A549 treated with DMSO at 1 μM for 4 hours (cell line): ENCODE measurements at places on chromosomes 11 and 22. TPM values are rescaled to one million over a fixed set of nuclear protein-coding genes. Genes with fewer than 3 reads are reported as not detected.

The STK33 gene
- total RNA-seq, result 3.2 to 4.7 TPM (median 3.6 TPM) in 5 replicates

The MEI1 gene
- total RNA-seq, result not detected in 5 replicates

The NRIP3 gene
- total RNA-seq, result 1.1 to 1.6 TPM (median 1.3 TPM) in 5 replicates

The POU2AF2 gene
- total RNA-seq, result not detected in 5 replicates

The NNMT gene
- 135 to 173 TPM (median 159 TPM) in 5 replicates for total RNA-seq

The VPREB1 gene
- not detected in 5 replicates for total RNA-seq

The SLC1A2 gene
- 0.02 to 0.03 TPM (median 0.03 TPM) in 4 of 5 replicates, not detected in the other for total RNA-seq

The SESN3 gene
- 0.11 to 0.21 TPM (median 0.16 TPM) in 5 replicates for total RNA-seq

The CST6 gene
- not detected in 5 replicates for total RNA-seq

The FAM89B gene
- total RNA-seq, result 29.8 to 56.2 TPM (median 48.0 TPM) in 5 replicates

The BIK gene
- 0.61 to 1.5 TPM (median 0.91 TPM) in 5 replicates for total RNA-seq

The CDKN1C gene
- 0.58 to 0.76 TPM (median 0.66 TPM) in 5 replicates for total RNA-seq

The OR6T1 gene
- not detected in 5 replicates for total RNA-seq

The DDTL gene
- 1.6 to 1.9 TPM (median 1.7 TPM) in 5 replicates for total RNA-seq

The LMO1 gene
- 2.2 to 2.9 TPM (median 2.7 TPM) in 5 replicates for total RNA-seq

The MIAT gene
- 0.29 to 0.56 TPM (median 0.39 TPM) in 5 replicates for total RNA-seq

The OR2AG2 gene
- total RNA-seq, result 0.05 to 0.09 TPM (median 0.06 TPM) in 3 of 5 replicates, not detected in the others

The FZD4 gene
- 1.3 to 1.8 TPM (median 1.6 TPM) in 5 replicates for total RNA-seq

The SCGB1C1 gene
- not detected in 5 replicates for total RNA-seq

The KDELR3 gene
- total RNA-seq, result 15.6 to 23.2 TPM (median 20.0 TPM) in 5 replicates

The TIMM10 gene
- total RNA-seq, result 154 to 181 TPM (median 169 TPM) in 5 replicates

The CREB3L1 gene
- 4.5 to 7.4 TPM (median 5.0 TPM) in 5 replicates for total RNA-seq

The CHRM1 gene
- total RNA-seq, result 0.03 to 0.11 TPM (median 0.04 TPM) in 3 of 5 replicates, not detected in the others

The ADAMTS8 gene
- total RNA-seq, result 0.35 to 0.69 TPM (median 0.53 TPM) in 5 replicates

The GP1BB gene
- total RNA-seq, result 0.73 to 1.7 TPM (median 1.2 TPM) in 5 replicates

The SEZ6L gene
- total RNA-seq, result not detected in 5 replicates
